ENCODE measurements at places on chromosomes 6 and 20. TPM values are rescaled to one million over a fixed set of nuclear protein-coding genes. Genes with fewer than 3 reads are reported as not detected.

DNA sequence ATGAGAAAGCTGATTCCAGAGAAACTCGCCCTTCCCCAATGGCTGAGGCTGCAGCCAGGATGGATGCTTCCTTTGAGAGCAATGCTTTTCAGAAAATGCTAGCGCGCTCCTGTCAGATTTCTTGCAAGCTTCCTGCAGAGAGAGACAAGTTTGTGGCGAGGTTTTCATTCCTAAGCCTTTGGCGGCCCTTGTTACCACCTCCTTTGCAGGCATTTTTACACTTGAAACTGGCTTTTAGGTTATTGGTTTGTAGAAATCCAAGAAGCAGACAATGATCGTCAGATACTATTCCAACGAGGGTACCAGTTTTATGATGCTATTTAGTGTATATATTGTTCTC lies 1.1 kb downstream of the FNDC1 start:
- peak; percentile 3 for DNase-seq

- DNase-seq = peak; percentile 46
Measured at GRCh38 chr20:53609491-53610445, 16.1 kb upstream of the ZNF217 start.

DNA sequence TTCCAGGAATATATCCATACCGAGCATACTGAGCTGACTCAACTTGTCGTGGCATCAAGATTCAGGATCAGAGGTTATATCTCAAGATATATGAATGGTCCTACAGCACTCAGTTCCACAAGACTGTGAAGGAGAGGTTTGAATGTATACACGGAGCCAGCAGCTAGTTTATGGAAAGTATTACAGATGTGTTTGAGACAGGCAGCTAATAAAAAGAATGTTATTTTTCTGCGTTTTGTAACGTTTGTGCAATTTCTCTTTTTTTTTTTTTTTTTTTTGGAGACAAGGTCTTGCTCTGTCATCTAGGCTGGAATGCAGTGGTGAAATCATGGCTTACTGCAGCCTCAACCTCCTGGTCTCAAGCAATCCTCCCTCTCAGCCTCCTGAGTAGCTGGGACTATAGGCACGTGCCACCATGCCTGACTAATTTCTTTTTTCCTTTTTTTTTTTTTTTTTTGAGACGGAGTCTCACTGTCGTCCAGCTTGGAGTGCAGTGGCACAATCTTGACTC lies 3.4 kb upstream of the FAM110A start:
- DNase-seq = no peak

- no peak for DNase-seq
Measured at GRCh38 chr20:20277894-20278335, 90.0 kb upstream of the INSM1 start.

GRCh38 chr20:53829724-53830521 lies 236.3 kb upstream of the ZNF217 start:
- DNase-seq = peak; percentile 61

- no peak for DNase-seq
Measured at GRCh38 chr6:118959903-118960302, 24.9 kb upstream of the MCM9 start.

DNA sequence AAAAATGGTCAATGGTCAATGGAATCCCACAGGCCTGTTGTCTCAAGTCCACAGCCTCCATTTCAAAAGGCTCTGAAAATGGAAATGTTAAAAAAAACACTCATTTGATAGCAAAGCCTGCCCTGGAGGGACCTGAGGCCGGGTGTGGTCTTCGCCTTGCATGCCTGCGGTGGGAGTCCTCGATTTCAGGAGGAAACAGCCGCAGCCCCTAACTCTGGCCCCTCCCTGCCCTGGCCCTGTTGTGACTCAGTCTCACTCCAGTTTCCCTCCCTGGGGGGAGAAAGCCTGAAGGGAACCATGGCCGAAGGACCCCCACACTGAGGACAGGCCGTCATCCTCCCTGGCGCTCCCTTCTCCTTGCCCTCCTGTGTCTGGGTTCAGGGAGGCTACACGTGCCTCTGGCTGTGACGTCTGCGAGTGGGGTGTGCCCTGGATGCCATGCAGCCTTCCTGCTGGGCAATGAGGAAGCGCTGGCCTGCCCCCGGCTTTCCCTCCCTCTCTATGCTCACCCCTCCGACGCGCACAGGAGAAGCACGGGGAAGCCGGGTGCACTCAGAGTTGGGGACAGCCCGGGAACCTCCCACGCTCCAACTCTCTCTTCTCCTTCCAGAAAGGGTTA lies 9.2 kb downstream of the BHLHE23 start:
- DNase-seq = no peak

GRCh38 chr20:13349235-13349604 lies 128.1 kb downstream of the ISM1 start:
- no peak for DNase-seq

DNA sequence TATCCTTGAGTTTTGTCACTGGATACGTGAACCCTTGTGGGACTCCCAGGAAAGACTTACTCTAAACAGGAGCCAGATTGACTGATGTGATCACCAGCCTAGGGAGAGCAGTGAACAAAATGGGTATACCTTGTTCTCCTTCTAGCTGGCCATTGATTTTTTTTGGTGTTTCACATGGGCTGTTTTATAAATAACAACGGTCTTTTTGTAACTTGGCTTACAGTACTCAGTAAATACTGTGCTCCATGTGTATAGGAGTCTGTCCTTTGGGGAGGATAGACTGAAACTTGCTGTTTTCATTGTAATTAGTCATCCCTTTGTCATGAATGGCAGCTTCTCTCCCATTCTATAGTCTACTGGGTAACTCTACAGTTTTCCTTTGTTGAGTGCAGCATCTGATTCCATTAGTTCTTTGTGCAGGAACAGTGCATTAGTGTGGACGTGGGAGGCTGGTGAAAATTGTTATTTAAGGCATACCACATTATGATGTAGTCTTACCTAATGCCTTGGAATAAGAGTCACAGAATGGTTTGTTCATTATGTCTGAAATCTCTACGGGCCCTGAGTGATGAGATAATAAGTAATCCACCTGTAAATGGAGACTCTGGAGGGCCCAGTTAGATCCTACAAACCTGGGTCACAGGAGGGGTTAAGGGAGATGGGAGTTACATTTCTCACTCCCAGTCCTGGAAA lies 89.5 kb downstream of the TIAM2 start:
- DNase-seq = no peak

- no peak for DNase-seq
Measured at GRCh38 chr6:108235127-108235526, 25.7 kb downstream of the SNX3 start.

GRCh38 chr6:24950218-24950941 lies 14.6 kb upstream of the RIPOR2 start:
- no peak for DNase-seq

- no peak for DNase-seq
Measured at GRCh38 chr6:167970230-167970629, 27.2 kb upstream of the KIF25 start.

GRCh38 chr6:1496836-1497760 lies 107.7 kb downstream of the FOXF2 start:
- no peak for DNase-seq

DNA sequence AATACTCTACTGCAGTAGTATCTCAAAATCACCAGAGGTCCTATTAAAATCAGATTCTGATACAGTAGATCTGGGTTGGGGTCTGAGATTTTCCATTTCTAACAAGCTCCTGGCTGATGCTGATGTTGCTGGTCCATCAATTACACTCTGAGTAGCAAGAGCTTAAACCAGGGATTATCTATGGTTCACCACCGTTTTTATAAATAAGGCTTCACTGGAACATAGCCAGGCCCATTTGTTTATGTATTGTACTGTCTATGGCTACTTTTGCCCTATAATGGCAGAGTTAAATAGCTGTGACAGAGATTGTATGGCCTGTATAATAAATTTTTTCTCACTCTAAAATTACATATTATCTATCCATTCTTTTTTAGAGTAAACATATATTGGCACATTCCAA lies 53.0 kb downstream of the NUDT3 start:
- DNase-seq = no peak

GRCh38 chr6:82144007-82144851 lies 103.3 kb downstream of the IBTK start:
- DNase-seq = peak; percentile 84

- DNase-seq = no peak
Measured at GRCh38 chr6:14180609-14181008, 63.0 kb downstream of the CD83 start.

DNA sequence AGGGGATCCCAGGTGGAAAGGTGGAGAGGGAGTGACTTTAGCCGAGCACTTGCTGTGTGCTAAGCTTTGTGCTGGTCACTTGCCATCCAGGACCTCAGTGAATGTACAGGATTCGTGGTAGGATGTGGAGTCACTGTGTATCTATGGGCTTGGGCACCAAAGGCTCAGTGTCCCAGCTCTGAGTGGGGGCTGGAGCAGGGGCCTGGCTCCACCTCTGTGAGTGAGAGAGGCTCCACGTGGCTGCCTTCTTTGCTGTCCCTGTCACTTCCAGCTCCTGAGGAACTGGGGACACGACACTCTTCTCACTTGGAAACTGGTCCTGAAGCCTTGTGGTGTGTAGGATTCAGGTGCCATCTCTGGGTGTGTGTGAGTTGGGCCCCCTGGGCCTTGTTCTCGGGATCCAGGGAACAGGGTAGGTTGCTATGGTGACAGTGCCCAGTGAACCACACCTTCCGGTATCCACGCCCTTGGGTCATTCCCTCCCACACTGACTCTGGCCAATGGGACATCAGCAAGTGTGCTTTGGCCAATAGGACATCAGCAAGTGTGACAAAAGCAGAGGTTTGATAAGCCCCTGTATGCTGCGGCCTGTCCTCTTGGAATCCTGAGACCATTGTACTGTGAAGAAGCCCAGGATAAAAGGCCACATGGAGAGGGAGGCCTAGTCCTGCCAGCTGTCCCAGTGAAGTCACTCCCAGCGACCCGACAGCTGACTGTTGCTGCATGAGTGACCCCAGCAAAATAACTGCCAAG lies 87.7 kb downstream of the CDH22 start:
- DNase-seq = no peak

GRCh38 chr20:1773816-1774215 lies 116.2 kb upstream of the SIRPG start:
- DNase-seq = no peak

- no peak for DNase-seq
Measured at GRCh38 chr6:4585682-4586468, 190.3 kb upstream of the CDYL start.

- DNase-seq = no peak
Measured at GRCh38 chr6:102300350-102300749, 906.8 kb downstream of the GRIK2 start.

DNA sequence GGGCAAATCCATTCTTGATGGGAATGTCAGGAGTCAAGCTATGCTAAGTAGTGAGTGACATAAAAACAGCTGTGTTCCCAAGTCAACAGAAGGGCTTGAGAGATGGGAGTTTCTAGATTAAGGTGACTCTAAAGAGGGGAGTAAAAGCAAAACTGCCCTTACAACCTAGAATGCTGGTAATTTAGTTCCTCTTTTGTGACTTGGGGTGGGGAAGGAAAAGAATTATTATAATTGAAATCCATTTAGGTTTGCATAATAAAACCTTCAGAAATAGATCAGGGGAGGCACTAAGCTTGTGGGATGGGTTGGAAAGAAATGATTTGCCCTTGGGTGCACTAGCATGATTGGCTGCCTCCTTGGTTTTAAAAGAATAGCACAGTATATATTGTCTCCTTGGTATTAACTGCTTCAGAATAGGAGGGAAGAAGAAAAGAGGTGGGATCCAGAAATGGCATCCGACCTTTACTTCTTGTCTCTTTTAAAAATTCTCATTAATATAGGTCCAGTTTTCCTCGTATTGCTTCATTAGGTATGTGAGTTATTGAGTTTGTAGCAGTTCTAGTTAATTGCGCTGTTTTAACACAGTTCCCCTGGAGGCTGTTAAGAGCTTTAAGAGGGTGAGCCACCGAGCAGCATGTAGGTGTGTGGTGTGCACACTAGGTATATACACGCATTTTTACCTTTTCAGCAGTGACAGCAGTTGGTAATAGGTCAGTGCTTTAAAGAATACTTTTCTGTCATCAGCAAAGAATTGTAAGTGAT lies 95.3 kb upstream of the VSTM2L start:
- no peak for DNase-seq

- peak; percentile 64 for DNase-seq
Measured at GRCh38 chr6:159692303-159693127, 526 bp downstream of the SOD2 start.

GRCh38 chr6:157561414-157561790 lies 180.4 kb downstream of the ZDHHC14 start:
- DNase-seq = no peak

DNA sequence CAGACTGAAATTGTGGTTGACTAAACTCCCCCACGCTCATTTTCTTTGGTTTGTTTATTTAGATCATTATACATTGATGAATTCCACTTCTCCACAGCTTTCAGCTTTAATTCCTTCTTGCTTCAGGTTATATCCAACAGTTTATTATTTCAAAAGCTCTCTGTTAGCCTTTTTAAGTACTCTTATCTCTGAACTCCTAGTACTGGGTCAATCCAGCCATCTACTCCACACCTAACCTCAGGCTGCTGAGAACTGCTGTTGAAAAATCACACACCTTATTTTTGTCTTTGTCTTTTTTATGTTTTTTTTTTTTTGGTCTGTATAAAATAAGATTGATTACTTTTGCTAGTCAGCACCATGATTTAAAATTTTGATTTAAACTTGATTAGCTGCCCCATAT lies 32.9 kb downstream of the FLRT3 start:
- DNase-seq = no peak

GRCh38 chr6:138377844-138378243 lies at the start of gene SMIM28:
SMIM28 (plus strand) TSS chr6:138377905; CDS start chr6:138378073, 168 bp downstream.
- no peak for DNase-seq

The NT5E gene
- 96.7 TPM for total RNA-seq

The CDH4 gene
- total RNA-seq = 0.17 TPM

The CRISP2 gene
- total RNA-seq = not detected

The GSTA3 gene
- not detected for total RNA-seq

The SIGLEC1 gene
- total RNA-seq = not detected

The SLCO4A1 gene
- total RNA-seq = 3.7 TPM

The MCHR2 gene
- total RNA-seq = not detected

The NFATC2 gene
- total RNA-seq = 4.8 TPM

The SYTL3 gene
- total RNA-seq = 0.70 TPM

The FAM83C gene
- total RNA-seq = not detected

The IRF4 gene
- total RNA-seq = not detected

The MRPS18B gene
- total RNA-seq = 37.9 TPM

The GTF3C6 gene
- total RNA-seq = 62.6 TPM

The NKAPL gene
- 1.1 TPM for total RNA-seq

The ZC3H12D gene
- 0.17 TPM for total RNA-seq

The RBM38 gene
- 21.6 TPM for total RNA-seq

Measured in dermis blood vessel endothelial cell (primary cell).